ENCODE measurements at places on chromosomes 6 and 20.

GRCh38 chr6:120260636-120261035, 911.1 kb upstream of the MAN1A1 start:
- no peak for DNase-seq

DNA sequence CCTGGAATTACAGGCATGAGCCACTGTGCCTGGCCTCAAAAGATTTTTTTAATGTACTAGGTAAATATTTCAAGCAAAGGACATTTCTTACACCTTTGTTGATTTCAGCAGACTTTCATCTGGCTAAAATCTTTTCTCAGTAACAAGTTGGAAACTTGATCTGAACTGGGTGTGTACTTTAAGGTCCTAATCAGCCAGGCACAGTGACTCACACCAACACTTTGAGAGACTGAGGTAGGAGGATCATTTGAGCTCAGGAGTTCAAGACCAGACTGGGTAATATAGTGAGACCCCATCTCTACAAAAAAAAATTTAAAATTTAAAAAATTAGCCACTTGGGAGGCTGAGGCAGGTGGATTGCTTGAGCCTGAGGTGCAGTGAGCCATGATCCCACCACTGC, 7.0 kb upstream of the RALGAPA2 start:
- no peak for DNase-seq

GRCh38 chr6:53335224-53335994, 13.3 kb downstream of the ELOVL5 start:
- peak; percentile 39 for DNase-seq

DNA sequence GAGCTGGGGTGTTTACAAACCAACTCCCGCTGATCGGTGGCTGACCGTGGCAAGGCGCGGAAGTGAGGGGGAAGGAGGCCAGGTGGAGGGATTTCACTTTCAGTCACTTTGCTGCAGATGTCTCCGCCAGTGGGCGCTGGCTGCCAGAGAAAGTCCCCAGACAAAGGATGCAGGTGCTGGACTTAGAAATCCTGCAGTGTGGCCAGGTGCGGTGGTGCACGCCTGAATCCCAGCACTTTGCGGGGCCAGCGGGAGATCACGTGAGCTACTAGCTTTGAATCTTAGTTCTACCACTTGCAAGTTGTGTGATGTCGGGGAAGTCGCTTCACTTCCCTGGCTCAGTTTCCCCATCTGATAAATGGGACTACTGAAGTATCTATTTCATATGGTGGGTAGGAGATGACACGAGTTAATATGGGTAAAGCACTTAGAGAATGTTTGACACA, 180.4 kb downstream of the ZNF217 start:
- no peak for DNase-seq

DNA sequence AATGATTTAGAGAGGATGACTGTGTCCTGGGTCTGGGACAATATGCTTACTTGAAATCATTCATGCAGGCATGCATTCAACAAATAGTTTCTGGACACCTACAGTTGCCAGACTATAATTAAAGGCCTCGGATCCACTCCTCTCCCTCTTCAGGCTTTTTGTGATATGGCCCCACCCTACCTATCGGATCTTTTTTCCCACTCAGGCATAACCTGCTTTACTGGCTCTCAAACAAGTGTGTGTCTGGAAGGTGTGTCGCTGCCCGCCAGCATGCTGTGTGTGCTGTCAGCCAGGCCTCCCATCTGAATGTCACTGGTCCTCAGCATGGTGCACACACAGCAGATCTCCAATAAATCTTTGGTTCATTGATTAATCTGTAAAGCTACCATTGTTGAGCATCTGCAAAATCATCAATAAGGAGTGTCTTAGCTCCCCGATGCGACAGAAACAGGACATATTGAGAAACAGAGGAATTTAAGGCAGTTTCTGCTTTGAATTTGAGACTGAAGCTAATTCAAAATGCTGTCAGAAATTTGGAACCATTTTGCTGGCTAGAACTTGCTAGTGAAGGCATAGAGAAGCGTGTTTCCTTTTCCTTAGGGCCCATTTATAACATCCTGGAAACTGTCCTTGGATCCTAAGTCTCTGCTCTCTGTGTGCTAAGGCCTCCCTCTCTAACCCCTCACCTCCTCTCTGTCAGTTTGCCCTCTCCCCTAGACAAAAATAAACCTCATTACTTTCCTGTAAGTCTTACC, 23.5 kb upstream of the CCN6 start:
- no peak for DNase-seq

- no peak for DNase-seq
Observed at GRCh38 chr6:30356536-30356935, 11.6 kb downstream of the RPP21 start.

- DNase-seq: no peak
Observed at GRCh38 chr6:105949869-105950268, 136.3 kb upstream of the PRDM1 start.

DNA sequence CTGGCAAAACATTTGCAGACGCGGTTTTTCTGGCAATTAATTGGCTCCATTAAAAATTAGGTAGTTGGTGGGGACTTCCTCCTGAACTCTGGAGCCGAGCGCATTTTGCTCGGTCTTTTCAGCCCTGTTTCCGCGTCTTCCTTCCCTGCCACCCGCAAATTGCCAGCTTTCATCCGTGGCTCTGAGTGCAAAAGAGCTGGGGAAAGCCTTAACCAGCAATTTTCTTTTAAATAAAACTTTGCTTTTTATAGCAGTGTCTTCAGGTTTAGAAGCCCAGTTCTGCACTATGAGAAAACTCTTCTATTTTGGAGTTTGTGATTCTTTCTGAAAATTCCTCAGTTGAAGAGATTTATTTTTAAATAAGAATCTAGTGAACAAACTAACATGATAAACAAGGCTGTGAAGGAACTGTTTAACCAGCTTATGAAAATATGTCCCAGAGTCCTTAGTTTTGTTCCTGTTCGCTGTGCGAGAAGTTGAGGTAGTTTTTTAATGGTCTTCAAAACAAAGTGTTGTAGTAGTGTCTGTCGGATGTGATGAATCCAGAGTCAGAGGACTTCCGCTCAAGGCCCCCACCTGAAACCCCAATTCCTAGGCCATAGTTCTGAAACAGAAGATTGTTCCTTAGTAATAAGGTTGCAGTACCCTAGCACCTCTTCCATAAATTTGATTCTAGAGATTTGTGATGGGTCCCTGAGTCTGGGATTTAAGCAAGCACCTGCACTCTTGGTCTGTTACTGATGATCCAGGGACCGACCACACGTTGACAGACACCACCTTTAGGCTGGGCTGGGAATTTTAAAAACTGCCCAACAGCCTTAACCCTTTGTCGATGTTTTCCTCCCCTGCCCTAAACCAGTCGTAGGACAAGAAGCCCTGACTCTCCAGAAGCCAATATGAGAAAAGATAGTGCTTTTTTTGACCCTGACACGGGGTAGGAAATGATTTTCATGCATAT, 950 bp downstream of the KCTD20 start:
- no peak for DNase-seq

GRCh38 chr6:43779852-43780236, 9.8 kb downstream of the VEGFA start:
- DNase-seq: no peak

DNA sequence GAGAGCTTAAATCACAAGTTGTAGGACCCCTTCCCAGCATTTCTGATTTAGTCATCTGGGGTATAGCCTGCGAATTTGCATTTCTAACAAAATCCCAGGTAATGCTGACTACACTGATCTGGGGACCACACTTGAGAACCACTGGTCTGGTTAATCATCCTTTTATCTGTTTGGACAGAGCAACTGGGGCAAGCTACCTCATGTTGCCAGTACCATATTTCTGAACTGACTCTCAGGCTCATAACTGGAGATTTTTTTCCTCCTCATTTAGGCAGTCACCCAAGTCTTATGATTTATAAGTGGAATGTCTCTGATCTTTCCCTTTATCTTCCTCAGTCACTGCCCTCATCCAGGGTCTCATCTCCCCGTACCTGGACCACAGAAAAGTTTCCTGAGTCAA, 12.0 kb upstream of the GTF3C6 start:
- no peak for DNase-seq

DNA sequence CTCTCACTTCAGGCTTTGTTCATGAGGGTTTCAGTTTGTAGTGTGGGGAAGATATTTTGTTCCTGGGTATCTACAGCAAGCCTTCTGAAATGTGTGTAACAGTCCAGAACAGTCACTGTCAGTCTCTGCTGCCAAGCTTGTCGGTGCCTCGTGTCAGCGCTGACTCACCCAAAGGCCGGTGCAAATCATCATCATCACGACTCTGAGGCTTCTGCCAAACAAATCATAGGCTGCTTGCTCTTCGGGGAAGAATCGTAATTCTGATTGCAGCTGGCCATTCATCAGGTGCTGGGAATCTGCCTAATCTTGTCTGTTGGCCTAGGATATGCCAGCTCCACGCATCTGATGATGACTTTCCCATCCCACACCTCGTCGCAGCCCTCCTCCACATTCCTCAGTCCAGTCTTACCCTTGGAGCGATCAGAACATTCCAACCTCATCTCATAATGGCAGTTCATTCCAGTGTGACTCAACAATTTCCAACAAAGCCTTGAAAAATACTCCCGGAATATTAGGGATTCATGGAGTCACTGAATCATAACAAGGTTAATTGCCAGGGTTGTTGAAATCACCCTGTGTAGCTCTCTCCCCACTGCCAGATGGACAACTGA, 40.9 kb downstream of the ALDH8A1 start:
- no peak for DNase-seq

DNA sequence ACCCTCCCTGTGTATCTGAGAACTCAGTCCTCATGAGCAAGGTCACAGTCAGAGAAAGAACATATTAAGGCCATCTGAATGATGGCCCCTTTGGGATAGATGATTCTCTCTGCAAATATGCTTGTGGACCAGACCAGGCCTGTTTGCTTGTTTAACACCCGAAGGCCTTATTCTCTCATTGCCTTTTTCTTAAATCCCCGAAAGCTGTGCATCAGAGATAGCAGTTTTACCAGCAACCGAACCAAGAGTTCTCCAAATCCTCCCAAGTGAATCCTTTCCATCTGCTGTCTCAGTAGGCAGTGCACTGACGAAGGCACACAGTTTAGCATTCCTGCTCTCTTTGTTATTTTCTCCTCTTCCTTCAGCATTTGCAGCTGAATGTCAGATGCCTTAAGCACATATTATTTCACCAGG, 79.8 kb downstream of the TRMT6 start:
- DNase-seq: no peak

DNA sequence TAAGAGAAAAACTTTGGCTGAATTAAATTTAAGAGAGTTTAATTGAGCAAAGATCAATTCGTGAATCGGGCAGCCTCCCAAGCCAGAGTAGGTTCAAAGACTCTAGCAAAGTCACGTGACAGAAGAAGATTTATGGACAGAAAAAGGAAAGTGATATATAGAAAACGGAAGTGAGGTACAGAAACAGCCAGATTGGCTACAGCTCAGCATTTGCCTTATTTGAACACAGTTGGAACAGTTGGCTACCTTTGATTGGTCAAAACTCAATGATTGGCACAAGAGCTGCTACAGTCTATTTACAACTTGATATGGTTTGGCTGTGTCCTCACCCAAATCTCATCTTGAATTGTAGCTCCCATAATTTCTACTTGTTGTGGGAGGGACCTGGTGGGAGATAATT, 102.6 kb downstream of the PLG start:
- DNase-seq: no peak

DNA sequence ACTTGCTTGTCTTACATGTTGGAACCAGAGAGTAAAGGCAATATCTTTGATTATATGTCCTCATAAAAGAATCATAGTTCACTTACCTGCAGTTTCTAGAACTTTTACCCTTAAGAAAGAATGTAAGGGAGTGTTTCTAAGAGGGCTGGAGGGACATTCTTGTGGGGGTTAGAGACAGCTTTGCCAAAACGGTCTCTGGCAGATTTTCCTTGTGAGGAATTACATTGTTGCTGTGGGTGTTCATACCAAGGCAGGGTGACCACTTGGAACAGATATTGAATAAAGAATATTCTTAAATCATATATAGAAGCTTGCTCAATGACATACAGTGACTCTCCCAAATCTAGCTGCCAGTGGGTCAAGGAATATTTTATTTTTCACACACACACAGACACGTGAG, 517.6 kb upstream of the SOX4 start:
- no peak for DNase-seq

DNA sequence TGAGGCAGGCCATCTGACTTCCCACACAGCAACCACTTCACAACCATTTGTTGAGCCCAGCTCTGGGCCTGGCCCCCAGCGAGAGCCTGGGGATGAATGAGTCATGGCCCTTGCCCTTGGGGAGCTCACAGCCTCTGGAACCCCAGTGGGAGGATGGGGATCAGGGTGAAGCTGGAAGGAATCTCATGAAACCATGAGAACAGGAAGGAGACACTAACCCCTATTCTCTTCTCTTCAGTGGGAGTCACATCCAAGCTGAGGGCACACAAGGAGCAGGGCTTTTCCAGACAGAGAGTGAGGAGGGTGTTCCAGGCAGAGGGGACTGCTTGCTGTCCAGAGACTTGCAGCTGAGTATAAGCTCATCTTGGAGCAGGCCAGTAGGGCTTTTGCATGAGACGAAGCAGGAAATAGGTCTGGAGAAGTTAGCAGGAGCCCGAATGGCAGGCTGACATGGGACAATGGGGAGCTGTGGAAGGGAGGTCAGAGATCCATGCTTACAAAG, 7.5 kb downstream of the FOXS1 start:
- DNase-seq: no peak

- no peak for DNase-seq
Observed at GRCh38 chr20:37179683-37180524, 556 bp upstream of the MROH8 start.

DNA sequence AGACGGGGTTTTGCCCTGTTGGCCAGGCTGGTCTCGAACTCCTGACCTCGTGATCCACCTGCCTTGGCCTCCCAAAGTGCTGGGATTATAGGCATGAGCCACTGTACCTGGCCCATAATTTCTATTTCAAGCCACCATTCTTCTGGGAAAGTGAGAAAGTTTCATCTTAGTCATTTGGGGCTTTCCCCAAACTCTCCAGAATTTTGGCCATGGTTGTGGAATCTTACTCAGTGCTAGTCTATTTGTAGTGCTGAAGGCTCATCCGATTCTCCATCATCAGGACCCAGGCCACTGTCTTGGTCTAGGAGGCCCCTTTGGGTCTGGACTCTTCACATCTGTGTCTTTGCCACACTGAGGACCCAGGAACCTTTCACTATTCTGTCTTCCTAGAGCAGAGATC, 164.9 kb downstream of the EYA2 start:
- no peak for DNase-seq

DNA sequence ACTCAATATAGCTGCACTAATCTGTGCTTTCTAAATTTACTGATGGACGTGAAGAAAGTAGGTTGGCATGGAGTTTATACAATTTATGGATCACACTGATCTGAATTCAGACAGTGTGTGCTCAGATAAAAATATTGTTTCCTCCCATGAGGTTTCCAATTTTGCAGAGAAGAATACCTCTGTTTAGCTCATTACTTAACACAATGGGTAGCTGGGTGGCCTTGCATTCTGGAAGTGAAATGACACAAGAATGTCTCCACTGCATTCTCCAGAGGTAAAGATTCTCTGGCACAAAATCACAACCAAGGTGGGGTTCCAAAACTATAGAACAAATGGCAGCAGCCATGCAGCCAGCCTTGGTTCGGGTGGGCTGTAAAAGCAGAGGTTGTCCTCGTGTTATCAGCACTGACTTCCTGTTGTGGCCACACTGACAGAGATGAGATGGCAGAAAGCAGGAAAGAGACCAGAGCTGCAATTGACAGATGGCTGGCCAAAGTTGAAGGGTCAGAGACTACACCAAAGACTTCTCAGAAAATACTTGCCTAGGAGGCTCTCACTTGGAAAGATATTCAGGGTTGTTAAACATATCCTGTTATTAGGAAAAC, 50.2 kb downstream of the HDAC2 start:
- DNase-seq: no peak

GRCh38 chr6:117233145-117233544, 32.2 kb upstream of the VGLL2 start:
- DNase-seq: no peak

Measured in esophagus squamous epithelium (tissue), 5 donors.